Activated CD4-positive, CD25-positive, alpha-beta regulatory T cell (primary cell): ENCODE measurements at places on chromosomes 5 and 9.

GRCh38 chr5:126359884-126360283, 63.3 kb upstream of the GRAMD2B start:
- DNase-seq: no peak

DNA sequence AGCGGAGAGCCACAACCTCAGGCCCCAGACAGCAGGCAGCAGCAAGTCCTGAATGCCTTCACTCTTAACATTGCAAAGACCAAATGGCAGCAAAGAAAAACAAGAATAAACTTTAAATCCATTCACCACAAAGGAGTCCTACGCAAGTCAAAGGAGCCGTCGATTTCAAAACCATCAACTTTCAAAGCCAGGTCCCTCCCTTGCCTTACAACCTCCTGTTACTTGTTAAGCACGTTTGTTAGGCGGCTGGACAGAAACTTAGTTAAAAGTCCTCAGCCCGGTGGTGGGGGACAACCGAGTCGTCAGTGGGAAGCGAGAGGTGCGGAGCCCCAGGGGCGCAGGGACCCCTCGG, 938 bp downstream of the LPAR1 start:
- DNase-seq: no peak

- no peak for DNase-seq
Observed at GRCh38 chr9:137673886-137674285, 55.1 kb downstream of the EHMT1 start.

DNA sequence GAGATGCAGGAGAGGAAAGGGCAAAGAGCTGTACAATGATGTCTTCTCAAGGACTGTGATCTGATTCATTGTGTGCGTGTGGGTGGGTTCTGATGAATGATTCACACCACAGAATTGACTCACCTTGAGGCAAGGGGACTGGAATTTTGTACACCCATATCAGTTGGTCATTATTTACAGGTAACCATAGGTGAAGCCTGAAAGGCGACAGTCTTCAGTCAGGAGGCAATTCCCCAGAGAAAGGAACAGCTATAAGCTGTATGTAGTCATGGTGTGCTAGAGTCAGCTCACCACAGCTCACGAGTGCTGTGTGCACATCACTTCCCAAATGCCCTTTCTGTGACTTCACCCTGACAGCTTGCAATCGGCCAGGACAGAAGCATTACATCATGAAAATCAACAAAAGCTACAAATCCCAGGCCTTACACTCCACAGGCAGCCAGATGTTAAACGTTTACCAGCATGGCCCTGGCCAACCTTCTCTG, 87.6 kb upstream of the RPS23 start:
- no peak for DNase-seq

GRCh38 chr9:5873439-5873838, 17.2 kb upstream of the MLANA start:
- DNase-seq: no peak
